ENCODE measurements at places on chromosomes 2 and 18.

GRCh38 chr2:120486946-120487345 is 141.0 kb downstream of the INHBB start:
- DNase-seq: no peak

DNA sequence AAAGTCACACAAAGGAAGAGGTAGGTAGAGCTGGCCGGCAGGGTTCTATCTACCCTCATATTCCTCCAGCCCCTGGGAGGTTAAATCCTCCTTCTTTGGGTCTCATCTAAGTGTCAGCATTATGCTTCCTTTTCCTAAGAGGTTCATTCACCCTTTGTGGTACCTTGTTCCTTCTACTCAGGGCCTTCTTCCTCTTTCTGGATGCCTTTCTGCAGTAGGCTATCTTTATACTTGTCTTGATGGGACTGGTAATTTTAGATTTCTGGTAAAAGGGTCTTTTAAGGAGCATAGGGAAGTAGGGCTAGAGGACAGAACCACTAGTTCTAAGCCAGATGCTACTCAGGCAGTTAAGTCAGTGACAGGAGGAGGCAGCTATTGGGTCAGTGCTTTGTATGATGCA is 13.7 kb upstream of the TNP1 start:
- no peak for DNase-seq

- no peak for DNase-seq
Observed at GRCh38 chr18:59065684-59066083, 74.0 kb upstream of the SEC11C start.

DNA sequence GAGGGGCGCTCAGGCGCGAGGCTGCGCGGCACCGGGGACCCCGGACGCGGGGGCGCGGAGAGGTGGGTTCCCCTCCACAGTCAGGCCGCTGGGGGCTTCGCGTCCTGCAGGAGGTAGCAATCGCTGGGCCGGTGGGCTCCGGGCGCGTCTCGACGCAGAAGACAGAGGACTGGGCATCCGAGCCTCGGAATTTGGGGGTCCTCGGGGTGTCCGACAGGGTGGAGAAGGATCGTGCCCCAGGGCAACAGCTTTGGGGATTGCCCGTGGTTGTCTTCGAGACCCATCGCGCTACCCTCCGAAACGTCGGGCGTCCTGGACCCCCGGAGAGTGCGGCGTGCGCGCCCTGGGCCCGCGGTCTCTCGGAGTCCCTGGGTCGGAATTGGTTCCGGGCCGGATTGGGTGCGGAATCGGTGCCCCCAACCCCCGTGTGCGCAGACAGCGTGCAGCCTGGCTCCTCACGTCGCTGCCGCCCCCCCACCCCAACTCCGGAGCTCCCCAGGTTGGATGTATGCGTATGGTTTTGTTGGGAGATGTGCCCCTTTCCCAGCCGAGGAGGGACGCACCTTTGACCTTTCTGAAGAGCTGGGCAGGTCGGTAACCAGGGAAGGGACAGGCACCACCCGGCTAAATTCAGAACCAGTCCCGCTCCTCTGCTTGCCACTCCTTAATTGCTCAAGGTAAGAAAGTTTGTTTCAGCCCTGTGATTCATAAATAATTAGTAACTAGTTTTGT is 750 bp downstream of the NPAS2 start:
- no peak for DNase-seq

DNA sequence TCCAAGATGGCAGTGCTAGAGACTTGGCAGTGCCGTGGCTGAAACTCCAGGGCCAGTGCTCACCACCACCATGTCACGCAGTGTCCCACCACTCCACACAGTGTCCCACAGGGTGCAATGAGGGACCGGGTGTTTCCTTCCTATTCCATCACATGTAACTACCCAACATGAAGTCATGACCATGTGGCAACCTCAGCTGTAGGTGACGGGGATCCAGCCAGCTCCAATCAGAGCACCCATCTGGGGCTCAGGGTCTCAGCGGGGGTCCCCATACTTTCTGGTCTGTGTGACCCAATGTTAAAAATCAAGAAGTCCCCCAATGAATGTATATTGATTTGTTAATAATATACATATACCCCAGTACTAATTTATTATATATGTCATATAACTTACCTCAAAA is 52.1 kb downstream of the PTGR3 start:
- DNase-seq: no peak

GRCh38 chr2:71547616-71548285 is 94.4 kb downstream of the DYSF start:
- no peak for DNase-seq

GRCh38 chr18:2060086-2060485 is 511.2 kb downstream of the METTL4 start:
- DNase-seq: no peak

- no peak for DNase-seq
Observed at GRCh38 chr2:12469141-12469561, 247.6 kb upstream of the TRIB2 start.

DNA sequence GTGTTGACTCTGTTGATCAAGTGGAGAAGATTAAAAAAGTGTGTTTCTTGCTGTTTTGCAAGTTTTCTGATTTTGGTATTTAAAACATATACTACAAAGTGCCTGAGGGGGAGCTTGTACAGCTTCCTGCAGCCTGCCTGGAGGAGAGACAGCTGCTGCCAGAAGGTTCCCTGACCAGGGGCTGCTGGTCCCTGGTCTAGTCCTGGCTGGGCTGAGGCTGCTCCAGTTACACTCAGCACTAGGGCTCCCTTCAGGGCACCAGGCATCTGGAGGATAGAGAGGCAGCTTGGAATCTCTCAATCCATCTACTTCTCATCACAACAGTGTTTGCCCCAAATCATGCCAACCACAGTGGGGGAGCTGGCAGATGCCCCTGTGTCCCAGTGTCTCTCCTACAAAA is 4.8 kb downstream of the MC2R start:
- DNase-seq: no peak

DNA sequence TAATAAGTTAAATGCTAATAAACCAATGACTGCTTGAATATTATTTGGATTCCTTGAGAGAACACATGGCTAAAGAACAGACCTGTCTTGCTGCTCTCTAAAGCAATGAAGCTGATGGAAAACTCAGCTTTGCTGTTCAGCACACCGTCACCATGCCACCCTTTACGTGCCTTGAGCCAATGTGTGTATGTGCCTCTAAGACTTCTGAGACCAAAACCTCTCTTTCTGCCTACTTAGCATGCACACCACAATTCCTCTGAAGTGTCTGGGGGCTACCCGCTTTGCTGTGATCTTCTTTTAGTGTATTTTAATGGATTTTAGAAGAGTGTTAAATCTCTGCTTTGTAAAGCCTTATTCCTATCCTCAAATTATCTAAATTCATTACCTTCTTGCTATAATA is 345.0 kb downstream of the DPP10 start:
- no peak for DNase-seq

- DNase-seq: no peak
Observed at GRCh38 chr2:3292416-3292815, 85.2 kb downstream of the EIPR1 start.

DNA sequence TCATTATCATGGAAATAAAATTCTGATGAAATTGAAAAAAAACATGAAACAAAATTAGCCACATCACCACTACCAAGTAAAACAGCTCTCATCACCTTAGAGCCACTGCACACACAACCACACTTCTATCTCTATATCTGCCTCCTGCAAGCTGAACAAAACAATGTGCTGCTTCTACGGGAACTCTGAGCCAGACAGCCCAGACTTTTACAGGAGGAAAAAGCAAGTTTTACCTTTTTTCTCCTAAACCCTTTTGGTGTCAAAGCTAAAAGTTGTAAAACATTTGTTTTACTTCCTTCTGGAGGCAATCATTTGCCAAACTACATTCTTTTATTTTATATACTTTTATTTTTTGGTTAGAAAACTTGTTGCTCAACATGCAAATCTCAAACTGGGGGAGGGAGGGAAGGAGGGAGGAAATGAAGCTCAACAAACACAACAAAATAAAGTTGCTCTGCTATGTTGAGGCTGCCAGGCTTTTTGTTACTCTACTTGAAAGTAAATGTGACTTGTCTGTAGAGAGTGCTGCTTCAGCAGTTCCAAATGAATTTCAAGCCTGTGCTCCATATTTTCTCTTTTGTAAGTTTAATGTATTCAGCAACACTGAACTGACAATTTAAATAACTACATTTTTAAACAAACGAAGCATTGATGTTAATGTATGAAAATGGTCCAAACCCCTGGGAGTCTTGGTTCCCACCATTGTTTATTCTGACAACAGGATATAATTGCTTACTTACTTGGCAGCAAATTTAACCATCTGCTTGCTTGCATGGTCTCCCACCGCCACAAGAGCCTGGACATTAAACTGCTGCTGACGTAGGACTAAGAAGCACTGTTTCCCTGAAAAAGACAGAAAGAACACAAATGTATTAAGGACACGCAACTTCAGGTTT is 24.5 kb downstream of the DARS1 start:
- no peak for DNase-seq

- DNase-seq: no peak
Observed at GRCh38 chr2:12501469-12502158, 215.1 kb upstream of the TRIB2 start.

DNA sequence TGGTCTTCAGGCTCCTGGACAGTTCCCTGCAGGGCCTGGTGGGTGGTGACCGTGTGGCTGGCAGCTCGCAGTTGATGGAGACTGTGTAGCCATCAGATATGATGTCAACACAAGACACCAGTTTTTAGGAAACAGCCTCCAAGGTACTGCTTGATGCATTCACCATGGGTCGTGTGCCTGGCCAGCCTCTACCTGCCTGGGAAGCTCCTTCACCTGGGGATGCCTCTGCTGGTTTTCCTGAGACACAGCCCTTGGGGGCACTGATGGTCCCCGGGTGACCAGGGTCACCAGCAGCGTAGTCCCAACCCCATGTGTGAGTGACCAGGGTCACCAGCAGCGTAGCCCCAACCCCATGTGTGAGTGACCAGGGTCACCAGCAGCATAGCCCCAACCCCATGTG is 33.6 kb upstream of the KCNG2 start:
- peak; percentile 33 for DNase-seq

DNA sequence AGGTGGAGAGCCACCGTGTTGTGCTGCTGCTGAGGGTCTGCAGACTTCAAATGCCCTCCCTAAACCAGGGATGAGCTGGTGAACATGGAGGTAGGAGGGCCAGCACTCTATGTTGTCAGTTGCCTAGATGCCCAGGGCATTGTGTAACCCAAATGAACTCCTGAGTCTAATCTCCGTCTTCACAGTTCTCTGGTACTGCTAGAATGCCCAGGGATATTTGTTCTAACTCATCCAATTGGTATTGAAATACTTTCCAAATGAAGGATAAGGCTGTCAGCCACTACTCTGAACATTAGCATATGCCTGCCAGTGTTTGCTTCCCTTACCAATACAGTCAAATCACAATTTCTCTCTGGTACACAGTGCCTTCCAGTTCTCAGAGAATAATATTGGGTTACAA is 492.6 kb downstream of the SLC4A3 start:
- DNase-seq: no peak

GRCh38 chr2:197107291-197108269 is 181.1 kb upstream of the PGAP1 start:
- no peak for DNase-seq
